ENCODE measurements at places on chromosomes 4 and X.

- no peak for DNase-seq
Measured at GRCh38 chr4:80361329-80361900, 25.9 kb downstream of the CFAP299 start.

DNA sequence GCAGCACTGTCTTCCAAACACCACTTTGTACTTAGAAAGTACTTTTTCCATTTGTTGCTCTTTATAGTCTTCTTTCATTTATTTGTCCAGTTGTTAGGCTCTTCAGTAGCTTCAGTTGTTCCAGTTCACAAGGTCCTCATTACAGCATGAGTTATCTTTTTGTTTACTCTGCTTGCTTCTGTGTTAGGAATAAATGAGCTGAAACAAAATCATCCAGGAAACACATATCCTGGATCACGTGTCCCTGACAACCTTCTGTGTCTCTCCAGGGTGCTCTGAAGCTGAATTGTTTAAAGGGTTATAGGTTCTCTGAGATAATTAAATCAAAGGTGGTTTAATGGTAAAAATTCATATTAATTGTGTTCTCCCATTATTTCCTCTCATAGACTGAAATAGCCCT lies 19.9 kb upstream of the KLHL8 start:
- no peak for DNase-seq

DNA sequence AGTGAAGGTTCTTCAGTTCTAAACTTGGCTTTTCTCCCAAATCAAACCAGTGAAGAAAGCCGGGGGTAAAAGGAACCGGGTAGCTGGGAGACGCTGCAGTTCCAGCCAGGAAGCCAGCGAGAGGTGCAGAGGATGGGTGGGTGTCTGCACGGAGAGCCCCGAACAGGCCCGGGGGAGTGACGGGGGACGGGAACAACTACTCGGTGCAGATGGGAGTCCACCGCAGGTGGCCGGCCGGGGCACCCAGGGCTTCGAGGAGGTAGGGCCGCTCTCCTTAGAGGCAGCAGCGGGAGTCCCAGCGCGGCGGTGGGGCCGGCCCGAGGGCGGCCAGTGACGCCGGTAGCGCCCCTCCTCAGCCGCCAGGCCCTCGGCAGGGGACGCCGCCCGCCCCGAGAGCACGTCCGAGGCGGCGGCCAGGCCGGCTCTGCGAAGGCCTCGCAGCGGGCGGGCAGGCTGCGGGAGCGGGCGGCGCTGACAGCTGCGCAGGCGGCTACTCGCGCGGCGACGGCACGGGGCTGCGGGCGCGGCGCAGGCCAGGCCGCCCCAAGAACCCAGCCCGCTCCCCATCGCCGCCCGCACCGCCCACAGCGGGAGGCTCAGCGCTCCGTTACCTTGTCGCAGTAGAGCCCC lies 449 bp downstream of the FBXL5 start:
- DNase-seq: peak; percentile 80

GRCh38 chr4:24560868-24561368 lies 23.4 kb downstream of the DHX15 start:
- no peak for DNase-seq

DNA sequence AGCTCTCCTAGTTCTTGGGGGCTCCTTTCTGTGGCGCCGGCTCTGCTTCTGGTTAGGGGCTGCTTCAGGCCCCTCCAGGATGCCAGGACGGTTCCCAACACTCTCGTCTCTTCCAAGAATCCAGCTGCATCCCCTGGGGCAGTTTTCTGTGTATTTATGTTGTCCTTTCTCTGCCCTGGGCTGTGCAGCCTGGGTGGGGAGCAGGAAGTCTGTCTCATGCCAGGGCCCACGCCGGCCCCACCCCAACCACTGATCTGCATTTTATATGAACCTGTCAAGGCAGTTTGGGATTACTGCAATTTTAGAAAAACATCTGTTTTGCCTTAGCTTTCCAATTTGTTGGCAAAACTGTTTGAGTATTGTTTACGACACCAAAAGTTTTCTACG lies 14.6 kb downstream of the CTBP1 start:
- no peak for DNase-seq

Data from coronary artery (tissue), 2 donors.